IMR-90 (cell line): ENCODE measurements at places on chromosomes 12 and 14. TPM values are rescaled to one million over a fixed set of nuclear protein-coding genes. Genes with fewer than 3 reads are reported as not detected.

The POLE2 gene
- 12.2 and 18.1 TPM in 2 replicates for total RNA-seq

The KLHDC1 gene
- total RNA-seq: 0.90 and 1.9 TPM in 2 replicates

The RGS6 gene
- not detected in 2 replicates for total RNA-seq

The RFX4 gene
- not detected in 2 replicates for total RNA-seq

The NTF3 gene
- 12.2 TPM in 2 replicates for total RNA-seq

The PLXNC1 gene
- total RNA-seq: 1.1 and 1.6 TPM in 2 replicates

The PNN gene
- total RNA-seq: 14.9 and 23.6 TPM in 2 replicates

The ETFBKMT gene
- 2.5 and 3.3 TPM in 2 replicates for total RNA-seq
